Activated CD8-positive, alpha-beta T cell treated with anti-CD3 and anti-CD28 coated beads, Interleukin-2, amount 10 ng/mL, durations not matched to agents 7 days and 5 days (primary cell): ENCODE measurements at places on chromosomes 11 and 22.

- peak; percentile 70 for DNase-seq
Observed at GRCh38 chr22:36986242-36986821, 32.9 kb downstream of the TST start.

GRCh38 chr22:18119409-18120110 is 9.0 kb downstream of the TUBA8 start:
- no peak for DNase-seq

DNA sequence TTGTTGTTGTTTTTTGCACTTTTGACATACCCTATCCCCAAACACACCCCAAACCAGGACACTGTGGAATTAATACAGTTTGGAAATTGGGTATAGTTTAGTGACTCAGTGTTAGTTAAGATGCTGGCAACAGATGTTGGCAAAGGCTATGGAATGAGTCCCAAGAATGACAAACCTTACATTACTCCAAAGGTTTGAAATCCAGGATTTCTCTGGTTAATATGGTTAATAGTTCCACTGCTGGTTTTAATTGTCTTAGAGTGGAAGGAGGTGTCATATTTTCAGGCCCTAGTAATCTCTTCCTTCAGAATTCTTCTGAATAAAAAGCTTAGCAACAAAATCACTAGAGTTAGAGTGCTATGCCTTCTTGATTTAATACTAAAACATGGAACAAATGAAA is 775 bp downstream of the LPXN start:
- no peak for DNase-seq

DNA sequence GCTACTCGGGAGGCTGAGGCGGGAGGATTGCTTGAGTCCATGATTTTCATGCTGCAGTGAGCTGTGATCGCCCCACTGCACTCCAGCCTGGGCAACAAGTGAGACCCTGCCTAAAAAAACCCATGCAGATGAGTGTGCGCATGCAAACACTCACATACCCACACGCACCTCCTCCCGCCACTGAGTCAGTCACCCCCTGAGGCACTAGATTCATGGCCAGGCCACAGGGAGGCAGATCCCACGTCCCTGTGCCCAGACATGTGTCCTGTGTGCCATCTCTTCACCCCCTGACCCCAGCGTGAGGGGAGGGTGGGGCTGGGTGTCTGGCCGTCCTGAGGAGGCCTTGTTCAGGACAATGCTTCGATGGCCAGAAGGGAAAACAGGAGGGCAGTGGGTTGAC is 15.5 kb downstream of the RELT start:
- no peak for DNase-seq

GRCh38 chr22:46428602-46429324 is 93.2 kb downstream of the TRMU start:
- DNase-seq: no peak

- no peak for DNase-seq
Observed at GRCh38 chr22:17890245-17890671, 116.0 kb upstream of the BID start.

DNA sequence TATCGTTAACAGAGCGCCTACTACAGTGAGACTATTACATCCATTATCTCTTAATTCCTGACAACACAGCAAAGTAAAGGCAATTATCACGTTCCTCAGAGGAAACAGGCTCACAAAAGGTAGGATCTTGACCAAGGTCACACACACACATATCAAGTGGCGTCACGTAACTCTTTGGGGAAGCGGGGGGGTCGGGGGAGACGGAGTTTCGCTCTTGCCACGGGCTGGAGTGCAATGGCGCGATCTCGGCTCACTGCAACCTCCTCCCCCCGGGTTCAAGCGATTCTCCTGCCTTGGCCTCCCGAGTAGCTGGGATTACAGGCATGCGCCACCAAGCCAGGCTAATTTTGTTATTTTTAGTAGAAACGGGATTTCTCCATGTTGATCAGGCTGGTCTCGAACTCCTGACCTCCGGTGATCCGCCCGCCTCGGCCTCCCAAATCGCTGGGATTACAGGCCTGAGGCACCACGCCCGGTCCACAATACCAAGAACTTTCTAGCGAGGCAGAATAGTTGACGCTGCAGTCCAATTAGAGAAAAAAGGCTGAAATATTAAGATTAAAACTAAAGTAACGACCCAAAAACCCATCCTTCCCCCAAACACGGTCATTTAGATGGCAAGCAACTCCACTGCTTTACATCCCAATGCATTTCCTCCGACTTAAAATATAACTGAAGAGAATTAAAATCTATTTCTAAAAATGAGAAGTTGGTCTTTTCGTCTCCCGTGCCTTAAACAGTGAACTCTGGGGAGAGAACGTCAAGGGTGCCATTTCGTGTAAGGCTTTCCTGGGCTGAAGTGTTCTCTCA is 1.2 kb downstream of the DDX17 start:
- DNase-seq: peak; percentile 75

- no peak for DNase-seq
Observed at GRCh38 chr11:83681031-83681781, 395.0 kb upstream of the CCDC90B start.

DNA sequence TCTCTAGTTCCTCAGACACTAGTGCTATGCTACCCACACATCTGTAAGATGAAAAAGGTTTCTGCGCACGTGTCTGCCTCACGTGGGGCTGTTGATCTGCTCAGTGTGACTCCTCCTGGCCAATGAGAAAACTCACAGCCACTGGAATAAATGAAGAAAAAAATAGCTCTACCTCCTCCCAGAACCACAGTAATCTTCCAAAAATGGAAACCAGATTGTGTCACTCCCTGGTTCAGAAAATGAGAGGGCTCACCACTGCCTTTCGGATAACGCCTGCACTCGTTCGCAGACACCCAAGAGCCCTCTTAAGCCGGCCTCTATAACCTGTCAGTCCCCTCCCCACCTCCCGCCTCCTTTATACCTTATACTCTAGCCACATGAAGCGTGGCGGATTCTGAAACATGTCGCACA is 5.1 kb downstream of the APBB1 start:
- peak; percentile 60 for DNase-seq

- DNase-seq: no peak
Observed at GRCh38 chr11:36212564-36213392, 76.4 kb downstream of the COMMD9 start.

DNA sequence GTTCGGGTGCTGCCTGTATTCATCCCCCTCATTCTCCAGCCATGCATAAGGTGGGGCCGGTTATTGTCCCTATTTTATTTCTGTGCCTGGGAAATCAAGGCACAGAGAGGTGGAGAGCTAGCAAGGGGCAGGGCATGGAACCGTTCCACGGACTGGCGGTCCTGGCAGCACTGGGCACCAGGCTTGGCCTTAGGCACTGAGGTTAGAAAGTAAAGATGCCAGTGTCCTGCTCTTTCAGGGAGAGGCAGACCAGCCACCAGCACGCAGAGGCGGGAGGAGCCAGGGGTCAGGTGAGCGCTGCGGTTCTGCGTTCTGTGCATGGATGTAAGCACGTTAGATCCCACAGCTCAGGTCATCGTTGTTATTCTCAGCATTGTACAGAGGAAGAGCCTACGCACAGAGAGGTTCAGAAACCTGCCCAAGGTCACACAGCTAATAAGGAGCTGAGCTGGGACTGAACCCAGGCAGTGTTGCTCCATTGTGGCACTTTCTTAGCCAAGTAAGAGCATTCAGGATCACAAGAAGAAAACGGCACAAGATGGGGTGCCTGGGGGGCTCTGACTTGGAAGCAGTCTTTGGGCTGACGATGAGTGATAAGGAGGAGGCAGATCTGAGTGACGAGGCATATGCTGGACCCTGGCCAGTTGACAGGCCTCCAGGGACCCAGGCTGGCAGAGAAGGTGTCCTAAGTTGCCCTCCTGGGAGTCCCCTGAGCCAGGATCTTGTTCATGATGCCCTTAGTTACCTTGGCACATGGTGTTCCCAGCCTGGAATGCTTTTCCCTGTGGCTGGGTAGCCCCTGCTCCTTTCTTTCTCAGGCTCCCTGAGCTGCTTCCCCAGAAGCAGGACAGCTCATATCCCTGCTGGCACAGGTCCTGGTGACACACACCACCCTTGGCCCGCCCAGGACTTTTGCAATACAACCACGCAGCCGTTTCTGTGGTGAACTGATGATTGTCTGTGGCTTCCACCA is 41.1 kb downstream of the OSBPL5 start:
- DNase-seq: no peak

GRCh38 chr11:64296236-64296635 is 3.9 kb upstream of the CATSPERZ start:
- DNase-seq: no peak

- DNase-seq: no peak
Observed at GRCh38 chr11:123742724-123743120, 1.3 kb upstream of the ZNF202 start.

DNA sequence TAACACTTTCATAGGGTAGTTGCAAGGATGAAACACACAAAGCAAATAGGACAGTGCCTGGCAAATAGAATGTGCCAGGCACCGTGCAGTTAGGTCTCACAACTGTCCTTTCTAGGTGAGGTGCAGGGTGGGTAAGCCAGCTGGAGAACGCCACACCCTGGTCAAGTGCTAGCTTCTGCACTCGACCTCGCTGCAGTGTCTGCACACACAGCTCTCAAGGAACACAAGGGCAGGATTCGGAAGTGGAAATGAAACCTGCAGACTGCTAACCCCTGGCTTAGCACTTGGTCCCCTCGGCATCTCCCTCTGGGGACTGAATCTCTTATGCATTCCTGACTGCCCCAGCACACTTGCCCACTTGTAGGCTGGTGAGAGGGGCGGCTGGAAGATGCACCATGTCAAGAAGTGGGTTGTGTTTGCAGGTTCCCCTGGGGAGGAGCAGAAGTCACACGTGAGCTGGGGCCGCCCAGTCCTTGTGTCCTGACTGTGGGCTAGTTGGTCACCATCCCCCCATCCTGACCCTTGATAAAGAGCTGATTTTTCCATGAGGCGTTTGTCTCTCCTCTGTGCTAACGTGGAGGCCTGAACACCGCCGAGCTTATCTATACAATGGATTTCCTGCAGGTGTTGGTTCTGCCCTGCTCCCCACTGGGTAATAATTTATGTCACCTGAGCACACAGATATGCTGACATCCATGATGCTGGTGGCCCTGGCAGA is 89.0 kb downstream of the MICAL2 start:
- DNase-seq: no peak

GRCh38 chr22:32376681-32377080 is 19.0 kb downstream of the RFPL3 start:
- no peak for DNase-seq

DNA sequence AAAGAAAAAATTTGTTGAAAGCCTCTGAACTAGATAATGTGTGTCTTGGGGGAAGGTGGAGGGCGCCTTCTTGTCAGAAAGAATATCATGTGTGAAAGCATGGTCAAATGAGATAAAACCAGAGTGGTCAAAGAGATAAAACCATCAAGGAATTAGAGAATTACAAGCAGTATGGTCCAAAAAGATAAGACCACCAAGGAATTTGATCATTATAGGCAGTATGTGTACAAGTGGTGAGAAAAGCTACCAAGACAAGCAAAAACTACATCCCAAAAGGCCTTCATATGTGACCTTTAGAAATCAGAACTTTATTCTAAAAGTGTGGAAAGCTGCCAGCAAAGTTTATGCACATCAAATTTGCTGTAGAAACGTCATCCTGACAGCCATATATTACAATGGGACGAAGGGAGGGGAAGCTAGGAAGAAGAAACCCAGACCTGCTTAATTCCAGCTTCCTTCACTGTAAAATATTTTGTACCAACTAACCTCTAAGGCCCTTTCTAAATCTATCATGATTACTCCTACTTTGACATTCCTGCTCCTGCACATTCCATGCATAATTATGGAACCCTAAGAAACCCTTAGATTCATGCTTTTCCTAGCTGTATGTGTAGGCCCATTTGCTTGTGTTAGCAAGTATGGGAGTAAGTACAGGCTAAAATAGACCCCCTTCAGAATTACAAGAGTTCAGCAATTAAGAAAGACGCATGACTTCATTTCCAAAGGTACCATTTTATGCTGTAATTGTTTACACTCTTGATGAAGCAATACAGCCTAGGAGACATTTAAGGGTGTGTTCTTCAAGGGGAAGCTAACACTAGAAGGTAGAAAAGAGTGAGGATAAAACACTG is 51.6 kb downstream of the LGR4 start:
- no peak for DNase-seq

- no peak for DNase-seq
Observed at GRCh38 chr11:114314096-114314495, 17.9 kb downstream of the NNMT start.

DNA sequence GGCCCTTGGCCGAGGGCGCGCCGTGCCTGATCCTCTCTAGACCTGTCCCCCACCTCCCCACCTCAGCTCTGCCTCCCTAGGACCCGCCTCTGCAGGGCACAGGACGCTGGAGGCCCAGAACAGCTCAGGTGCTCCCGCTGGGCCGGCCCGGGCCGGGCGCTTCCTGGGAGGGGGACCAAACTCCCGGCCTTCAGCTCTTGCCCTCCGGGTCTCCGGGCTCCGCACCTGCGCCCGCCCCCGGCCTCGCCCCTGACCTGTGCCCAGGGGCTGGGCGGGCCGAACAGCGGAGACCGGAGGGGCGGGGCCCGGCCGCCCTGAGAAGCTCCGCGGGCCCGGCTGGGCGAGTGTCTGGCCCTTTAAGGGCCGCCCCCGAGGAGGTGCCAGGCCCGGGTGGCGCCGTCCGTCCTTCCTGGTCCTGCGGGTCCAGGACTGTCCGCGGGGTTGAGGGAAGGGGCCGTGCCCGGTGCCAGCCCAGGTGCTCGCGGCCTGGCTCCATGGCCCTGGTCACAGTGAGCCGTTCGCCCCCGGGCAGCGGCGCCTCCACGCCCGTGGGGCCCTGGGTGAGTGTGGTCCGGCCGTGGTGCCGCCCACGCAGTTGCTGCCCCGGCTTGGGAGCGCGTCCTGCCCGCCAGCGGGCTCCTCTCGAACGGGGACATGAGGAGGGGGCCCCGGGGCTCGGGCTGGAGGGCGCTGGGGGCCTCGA is at the start of gene SSH3:
Gene SSH3 (plus strand): TSS at position 399 of the 703 bp plus-strand sequence. CDS start 96 bp downstream, at position 495.
- DNase-seq: peak; percentile 55

DNA sequence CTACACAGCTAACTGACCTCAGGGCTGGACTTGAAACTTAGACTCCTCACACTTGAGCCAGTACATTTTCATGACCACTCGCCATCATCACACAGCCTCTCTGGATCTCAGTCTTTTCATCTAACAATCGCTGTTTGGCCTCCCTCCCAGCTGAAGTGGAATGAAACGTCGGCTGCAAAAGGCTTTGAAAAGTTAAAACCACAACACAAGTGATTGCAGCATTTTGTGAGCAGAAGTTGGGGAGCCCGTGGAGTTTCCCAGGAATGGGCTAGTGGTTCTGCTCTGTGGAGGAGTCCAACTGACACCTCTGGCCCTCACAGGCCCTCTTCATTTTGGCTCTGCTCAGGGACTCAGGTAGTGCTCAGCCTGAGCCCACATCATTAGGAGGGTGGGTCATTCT is 35.9 kb upstream of the TRIM29 start:
- DNase-seq: no peak

GRCh38 chr11:58330861-58331260 is 28.0 kb downstream of the OR5B17 start:
- no peak for DNase-seq

GRCh38 chr11:62965574-62965973 is 19.2 kb downstream of the SLC22A6 start:
- DNase-seq: no peak

DNA sequence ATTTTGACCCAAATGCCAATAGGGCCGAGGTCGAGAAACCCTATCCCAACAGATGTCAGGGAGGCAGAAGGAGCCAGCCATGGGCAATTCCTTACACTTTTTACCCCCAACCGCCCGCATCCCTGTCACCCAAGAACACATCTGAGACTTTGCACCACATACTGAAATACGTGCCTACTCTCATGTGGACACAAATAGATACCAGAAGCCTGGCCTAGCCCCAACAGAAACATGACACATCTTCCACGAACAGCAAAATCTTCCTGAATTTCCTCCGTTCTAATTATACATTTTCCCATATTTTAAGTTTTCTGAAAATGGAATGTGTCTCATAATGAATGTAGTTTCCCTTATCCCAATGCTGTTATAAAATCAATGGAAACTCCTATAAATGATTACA is 64.7 kb downstream of the SLC1A2 start:
- DNase-seq: no peak
